ENCODE measurements at places on chromosomes 3 and 15.

DNA sequence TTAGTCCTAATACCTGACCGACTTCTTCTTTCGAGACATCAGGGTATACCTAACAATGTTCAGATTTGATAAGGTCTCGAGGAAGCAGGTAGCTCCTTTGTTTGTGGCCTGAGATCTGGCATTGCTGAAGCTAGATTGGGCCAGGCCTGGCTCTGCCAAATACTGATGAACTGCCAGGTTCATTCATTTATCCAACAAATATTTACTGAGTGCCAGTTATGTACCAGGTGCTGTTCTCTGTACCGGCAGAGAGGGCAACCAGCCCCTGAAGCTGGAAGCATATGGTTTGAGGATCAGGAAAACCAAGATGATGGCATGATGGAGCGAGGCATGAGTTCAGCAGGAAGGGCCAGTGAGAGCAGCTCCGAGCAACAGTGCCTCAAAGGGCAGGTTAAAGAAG lies 196.2 kb upstream of the NSMCE3 start:
- DNase-seq = no peak

DNA sequence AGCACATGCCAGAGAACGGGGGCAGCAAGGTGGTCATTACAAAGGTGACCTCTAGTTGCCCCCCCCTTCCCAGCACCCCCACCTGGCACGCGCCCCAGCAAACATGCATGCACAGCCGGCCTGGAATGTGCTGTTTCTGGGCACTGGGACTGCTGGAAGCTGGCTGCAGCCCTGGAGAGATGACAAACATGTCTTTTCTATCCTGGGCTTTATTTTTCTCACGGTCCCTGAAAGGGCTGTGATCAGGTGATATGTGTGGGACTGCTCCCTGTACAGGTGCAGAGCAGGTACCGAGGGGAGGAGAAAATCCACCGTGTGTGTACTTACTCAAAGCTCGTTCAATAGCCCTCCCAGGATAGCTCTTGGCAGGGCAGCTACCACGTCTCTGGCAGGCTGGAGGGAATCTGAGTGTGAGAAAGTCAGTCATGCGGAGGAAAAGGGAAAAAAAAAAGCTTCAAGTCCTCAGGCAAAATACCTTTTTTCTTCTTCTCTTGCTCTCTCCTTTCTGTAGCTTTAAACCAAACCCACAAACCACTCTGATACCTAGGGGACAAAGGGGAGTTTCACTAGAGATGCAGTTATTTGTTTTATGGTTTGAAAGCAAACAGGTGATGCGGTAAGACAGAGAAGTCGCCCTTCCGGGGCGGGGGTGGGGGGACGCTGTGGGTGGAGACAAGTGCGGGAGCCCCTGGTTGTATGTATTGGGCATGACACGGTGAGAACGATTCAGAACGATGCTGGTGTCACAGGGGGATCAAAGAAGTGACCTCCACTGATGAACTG lies 5.0 kb upstream of the HES1 start:
- no peak for DNase-seq

DNA sequence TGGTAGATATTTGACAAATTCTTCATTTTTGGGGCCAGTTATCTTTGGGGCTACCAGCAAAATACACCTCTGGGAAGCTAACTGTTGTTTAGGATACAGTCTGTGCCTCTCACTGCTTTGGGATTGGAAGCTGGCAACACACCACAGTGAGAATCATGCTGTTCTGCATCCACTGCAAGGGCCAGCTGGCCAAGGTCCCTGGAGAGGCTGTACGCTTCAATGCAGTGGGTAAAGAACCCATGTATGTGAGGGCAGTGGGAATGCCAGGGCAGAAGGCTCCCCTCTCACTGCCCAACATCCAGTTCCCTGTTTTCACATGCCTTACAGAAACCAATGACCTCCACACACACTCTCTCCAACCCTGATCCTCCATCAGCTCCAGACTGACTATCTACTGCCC lies 20.1 kb downstream of the ZDHHC3 start:
- DNase-seq = no peak

- no peak for DNase-seq
Measured at GRCh38 chr3:63231643-63232042, 46.5 kb upstream of the SYNPR start.

- DNase-seq = no peak
Measured at GRCh38 chr15:73286311-73286710, 82.4 kb downstream of the HCN4 start.

GRCh38 chr15:96053031-96053780 lies 277.3 kb upstream of the NR2F2 start:
- no peak for DNase-seq

- no peak for DNase-seq
Measured at GRCh38 chr3:176590722-176591121, 606.6 kb downstream of the TBL1XR1 start.

Measured in T1000 (cell line).